ENCODE measurements at places on chromosomes 16 and 17.

GRCh38 chr17:60318326-60318725 lies 73.6 kb downstream of the USP32 start:
- no peak for DNase-seq

DNA sequence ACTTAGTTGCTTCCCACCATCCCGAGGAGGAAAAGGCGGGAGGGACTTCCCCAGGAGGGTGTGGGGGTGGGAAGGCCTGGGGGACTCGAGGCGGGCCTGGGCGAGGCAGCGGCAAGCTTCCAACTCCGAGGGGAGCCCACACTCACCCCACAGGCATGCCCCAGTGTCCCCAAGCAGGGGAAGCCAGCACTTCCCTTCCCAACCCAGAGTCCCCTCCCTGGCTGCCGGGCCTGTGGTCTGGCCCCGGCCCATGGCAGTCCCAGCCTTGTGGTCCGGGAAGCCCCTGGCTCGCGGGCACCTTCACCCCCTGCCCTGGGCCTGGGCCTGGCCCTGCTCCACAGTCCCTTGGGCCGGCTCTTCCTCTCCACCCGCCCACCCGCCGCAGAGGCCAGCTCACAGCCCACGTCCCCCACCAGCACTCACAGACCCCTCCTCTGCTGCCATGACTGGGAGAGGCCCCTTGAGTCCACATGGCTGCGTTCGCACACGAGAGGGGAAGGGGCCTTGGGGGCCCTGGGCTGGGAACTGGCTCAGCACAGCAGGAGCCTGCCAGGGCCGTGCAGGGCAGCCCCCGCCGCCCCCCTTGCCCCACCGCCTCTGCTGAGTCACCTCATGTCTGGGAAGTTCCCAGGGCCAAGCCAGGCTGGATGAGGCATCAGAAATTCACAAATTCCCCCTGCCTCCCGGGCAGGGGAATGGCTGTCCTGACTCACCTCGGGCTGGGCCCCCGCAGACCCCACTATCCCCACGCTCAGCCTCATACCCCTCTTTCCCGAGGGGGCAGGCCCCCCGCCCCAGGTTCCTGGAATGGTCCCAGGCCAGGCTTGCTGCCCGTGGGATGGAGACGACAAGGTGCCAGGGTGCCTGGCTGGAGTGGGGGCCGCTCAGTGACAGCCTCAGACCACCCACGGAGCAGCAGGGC lies 27.8 kb downstream of the BAHCC1 start:
- no peak for DNase-seq

- DNase-seq: no peak
Measured at GRCh38 chr16:11325404-11326083, 19.7 kb upstream of the RMI2 start.

- peak; percentile 82 for DNase-seq
Measured at GRCh38 chr17:70295329-70295728, 126.0 kb downstream of the KCNJ2 start.

- no peak for DNase-seq
Measured at GRCh38 chr17:9056566-9056965, 35.3 kb downstream of the NTN1 start.

- no peak for DNase-seq
Measured at GRCh38 chr17:73211745-73212144, 18.9 kb downstream of the COG1 start.

GRCh38 chr17:55420067-55420775 lies 1.4 kb downstream of the MMD start:
- peak; percentile 58 for DNase-seq

DNA sequence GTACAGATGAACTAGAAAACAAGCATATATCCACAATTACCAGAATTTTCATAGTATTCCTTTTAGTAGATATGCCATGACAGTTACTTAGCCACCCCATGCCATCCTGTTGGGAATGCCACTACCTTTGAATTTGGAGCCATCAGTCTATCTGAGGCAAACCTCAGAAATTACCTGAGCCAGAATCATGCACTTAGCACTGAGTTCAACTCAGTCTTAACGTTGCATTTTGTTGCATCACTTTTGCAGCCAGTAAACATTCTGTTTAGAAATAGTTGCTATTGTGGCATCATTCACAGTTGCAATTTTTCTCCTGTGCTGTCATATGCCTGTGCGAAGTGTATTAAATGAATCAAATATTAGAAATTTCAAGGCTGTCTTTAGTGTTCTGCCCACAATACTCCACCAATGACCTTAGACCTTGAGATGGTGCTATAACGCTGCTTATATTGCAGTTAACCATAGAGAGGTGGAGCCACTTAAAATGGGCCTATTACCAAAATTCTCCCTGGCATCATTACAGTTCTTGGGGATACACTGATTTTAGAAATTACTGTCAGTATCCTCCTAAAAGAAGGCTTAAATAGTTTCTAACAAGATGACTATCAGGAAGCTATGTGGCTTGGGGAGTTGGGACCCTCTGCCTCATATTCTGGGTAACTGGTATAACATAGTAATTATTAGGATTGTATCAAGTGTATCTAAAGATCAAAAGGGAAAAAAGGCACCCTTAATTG lies 11.1 kb downstream of the PTRH2 start:
- no peak for DNase-seq

GRCh38 chr17:82058230-82058854 lies 6.6 kb downstream of the GPS1 start:
- no peak for DNase-seq

GRCh38 chr16:11391576-11391975 lies 46.3 kb downstream of the RMI2 start:
- no peak for DNase-seq

- peak; percentile 68 for DNase-seq
Measured at GRCh38 chr17:50550661-50551432, 3.9 kb downstream of the SPATA20 start.

GRCh38 chr17:39939106-39939505 lies 11.6 kb downstream of the LRRC3C start:
- no peak for DNase-seq

All from AML-193 (cell line).